Frontal cortex (tissue), 4 donors: ENCODE measurements at places on chromosomes 6 and 20. TPM values are rescaled to one million over a fixed set of nuclear protein-coding genes. Genes with fewer than 3 reads are reported as not detected.

The RAB23 gene
- 34.2 TPM for total RNA-seq

The C4B gene
- 9.0 TPM for total RNA-seq

The TRDN gene
- under 0.01 TPM for total RNA-seq

The MAP3K5 gene
- 18.3 TPM for total RNA-seq

The MUCL3 gene
- total RNA-seq = not detected

The BFSP1 gene
- total RNA-seq = 0.41 TPM

The MYLK2 gene
- 0.82 TPM for total RNA-seq

GRCh38 chr6:143967706-143968376, 40.2 kb downstream of the PLAGL1 start:
- no peak for DNase-seq

GRCh38 chr20:41330343-41330720, 10.3 kb upstream of the LPIN3 start:
- DNase-seq = no peak

- DNase-seq = no peak
These were observed 111.9 kb downstream of the HIVEP2 start for GRCh38 chr6:142833054-142833453.

- no peak for DNase-seq
These were observed 802.1 kb upstream of the FLRT3 start for GRCh38 chr20:15139522-15139921.

GRCh38 chr6:15826814-15827318, 164.0 kb upstream of the DTNBP1 start:
- no peak for DNase-seq

DNA sequence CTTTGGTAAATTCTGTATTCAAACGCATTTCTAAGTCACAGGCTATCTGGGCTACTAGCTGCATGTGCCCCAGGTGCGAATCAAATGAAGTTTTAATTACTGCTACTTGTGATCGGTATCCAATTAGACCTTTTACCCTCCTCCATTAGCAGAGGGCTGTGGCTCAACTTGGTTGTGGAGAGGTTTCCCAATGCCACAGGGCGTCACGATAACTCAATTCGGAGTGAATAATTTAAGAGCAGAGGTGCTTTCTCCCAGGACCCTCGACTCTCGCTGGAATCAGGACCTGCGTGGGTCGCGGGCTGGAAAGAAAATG, 640 bp downstream of the SAYSD1 start:
- no peak for DNase-seq

DNA sequence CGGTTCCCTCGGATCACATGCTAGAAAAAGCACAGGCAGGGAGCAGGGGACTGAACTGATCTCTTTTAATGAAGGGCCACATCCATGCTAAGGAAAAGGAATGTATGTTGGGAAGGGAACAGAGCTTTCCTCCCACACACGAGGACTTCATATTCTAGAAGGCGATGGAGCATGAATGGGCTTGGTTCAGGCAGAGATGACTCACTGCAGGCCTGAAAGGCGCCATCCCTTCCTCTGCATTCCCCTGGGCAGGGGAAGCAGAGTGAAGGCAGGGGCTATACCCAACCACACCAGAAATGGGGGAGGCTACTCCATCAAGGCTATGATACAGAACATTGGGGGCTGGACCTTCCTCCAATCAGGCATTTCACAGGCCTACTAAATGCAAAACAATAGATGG, 30.6 kb downstream of the ELMO2 start:
- DNase-seq = no peak

GRCh38 chr6:46011188-46012085, 4.2 kb downstream of the CLIC5 start:
- DNase-seq = no peak

- no peak for DNase-seq
These were observed 140.0 kb downstream of the CFAP61 start for GRCh38 chr20:20192366-20192765.

- DNase-seq = peak; percentile 16
These were observed 81.6 kb upstream of the PREP start for GRCh38 chr6:105484238-105485161.

GRCh38 chr20:13878566-13878965, 93.7 kb downstream of the NDUFAF5 start:
- no peak for DNase-seq

GRCh38 chr6:11292091-11292490, 59.6 kb upstream of the NEDD9 start:
- DNase-seq = no peak
